ENCODE measurements at places on chromosomes 16 and 17.
A peak's percentile ranks its signal among the peaks of the same experiment; 100 is the strongest.

- no peak for DNase-seq
These were observed 125.9 kb downstream of the MAP2K6 start for GRCh38 chr17:69540356-69540755.

- DNase-seq = no peak
These were observed 132.9 kb downstream of the USP31 start for GRCh38 chr16:23016368-23016767.

DNA sequence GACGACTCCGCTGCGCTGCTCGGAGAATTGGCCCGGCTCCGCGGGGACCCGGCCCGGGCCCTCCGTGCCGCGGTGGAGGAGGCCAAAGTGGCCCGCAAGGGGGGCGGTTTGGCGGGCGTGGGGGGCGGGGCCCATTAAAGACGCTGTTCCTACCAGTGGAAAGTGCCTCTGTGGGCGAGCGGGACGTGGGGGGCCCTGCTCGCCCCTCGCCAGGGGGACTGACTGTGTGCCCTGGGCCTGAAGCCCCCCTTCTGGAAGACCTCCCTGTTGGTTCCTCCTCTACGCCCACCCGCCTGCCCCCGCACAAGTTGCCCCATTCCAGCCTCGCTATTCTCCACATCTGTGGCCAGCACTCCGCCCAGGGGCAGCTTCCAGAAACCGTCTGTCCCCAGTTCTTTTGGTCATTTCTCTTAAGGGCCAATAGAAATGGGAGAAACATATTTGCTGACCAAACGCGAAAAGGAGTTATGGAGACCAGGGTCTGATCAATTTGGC lies 1.9 kb upstream of the FGF11 start:
- DNase-seq = no peak

GRCh38 chr16:84055366-84055765 lies 12.8 kb upstream of the SLC38A8 start:
- no peak for DNase-seq

- no peak for DNase-seq
These were observed 49.9 kb upstream of the SREBF1 start for GRCh38 chr17:17886726-17887125.

DNA sequence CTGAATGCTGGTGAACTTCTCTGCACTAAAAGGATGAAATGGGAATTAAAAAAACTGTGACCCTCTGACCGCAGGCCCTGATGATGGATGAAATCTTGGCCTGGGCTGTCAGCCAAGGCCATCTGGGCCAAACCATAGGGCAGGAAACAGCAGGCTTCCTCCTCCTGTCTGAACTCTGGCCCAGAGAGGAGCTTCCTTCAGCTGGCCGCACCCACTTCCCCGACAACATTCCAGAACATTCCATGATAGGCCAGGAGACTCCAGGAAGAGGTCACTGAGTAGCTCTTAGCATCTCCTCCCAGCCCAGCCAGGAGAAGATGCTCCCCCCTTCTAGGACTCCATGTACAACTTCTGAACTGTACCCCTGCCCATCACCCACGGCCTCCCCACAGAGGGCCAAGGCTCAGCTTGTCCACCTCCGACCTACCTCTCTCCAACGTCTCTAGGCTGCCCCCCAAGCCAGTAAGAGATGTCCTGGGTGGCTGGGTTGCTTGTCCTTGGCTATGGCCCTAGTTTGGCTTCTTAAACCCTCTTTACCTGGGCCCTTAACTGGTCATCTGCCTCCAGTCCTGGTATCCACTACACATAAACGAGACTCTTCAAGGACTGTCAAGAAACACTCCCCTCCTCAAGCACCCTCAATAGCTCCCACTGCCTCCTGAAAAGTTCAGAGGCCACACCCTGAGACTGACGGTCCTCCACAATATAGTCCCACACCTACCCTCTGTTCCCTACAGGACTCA lies 1.7 kb downstream of the RPH3AL start:
- no peak for DNase-seq

GRCh38 chr17:47741793-47742145 lies 8.7 kb downstream of the TBX21 start:
- peak; percentile 22 for DNase-seq

- no peak for DNase-seq
These were observed 7.1 kb downstream of the GLYR1 start for GRCh38 chr16:4839942-4840341.

- DNase-seq = no peak
These were observed 35.5 kb downstream of the GAN start for GRCh38 chr16:81350306-81350615.

DNA sequence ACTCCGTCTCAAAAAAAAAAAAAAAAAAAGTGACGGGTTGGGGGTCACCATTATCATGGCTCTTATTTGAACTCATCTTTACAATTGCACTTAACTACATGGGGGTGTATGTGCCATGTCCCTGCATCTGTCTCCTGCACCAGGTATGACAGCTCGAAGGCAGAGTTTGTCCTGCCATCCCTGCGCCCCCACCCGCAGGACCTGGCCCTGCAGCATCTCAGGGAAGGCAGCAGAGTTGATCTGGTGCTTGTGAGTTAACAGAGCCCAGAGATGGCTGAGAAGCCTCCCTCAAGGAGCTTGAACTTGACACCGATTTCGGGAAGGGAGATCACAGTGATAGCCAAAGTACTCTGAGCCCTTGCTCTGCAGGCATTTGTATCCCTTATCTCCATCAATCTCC lies 44.8 kb downstream of the C16orf82 start:
- no peak for DNase-seq

DNA sequence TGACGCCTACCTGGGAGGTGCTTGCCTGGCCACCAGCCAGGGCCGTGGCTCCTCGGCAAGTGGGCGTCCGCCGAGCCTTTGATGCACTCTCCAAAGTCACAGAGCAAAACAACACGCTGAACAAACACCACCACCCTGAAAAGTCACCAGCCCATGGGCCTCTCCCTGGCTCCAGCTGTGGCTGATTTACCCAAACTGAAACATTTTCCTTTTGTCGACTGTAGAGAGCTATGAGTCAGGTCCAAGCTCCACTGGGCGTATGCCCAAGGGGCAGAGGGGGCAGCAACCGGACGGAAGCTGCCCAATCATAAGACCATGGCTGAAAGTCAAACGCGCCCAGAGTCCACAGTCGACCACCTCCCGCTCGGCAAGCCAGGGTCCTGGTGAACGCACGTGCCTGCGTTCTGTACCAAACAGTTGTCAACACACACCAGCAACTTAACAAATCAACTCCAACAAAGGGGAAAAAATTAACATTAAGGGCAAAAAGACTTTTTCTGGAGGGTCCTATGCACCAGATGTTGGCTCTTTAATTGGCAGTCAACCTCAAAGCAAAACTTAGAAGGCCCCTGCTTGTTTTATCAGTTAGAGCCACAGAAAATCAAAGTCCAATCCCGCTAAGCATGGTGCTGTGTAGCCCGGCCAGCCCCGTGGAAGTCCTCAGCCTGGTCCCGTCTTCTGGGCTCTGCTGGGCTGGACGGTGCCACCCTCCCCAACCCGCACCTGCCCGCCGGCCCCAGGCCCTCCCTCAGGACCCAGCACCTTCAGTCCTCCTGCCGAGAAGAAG lies 47.3 kb downstream of the TBC1D16 start:
- no peak for DNase-seq

DNA sequence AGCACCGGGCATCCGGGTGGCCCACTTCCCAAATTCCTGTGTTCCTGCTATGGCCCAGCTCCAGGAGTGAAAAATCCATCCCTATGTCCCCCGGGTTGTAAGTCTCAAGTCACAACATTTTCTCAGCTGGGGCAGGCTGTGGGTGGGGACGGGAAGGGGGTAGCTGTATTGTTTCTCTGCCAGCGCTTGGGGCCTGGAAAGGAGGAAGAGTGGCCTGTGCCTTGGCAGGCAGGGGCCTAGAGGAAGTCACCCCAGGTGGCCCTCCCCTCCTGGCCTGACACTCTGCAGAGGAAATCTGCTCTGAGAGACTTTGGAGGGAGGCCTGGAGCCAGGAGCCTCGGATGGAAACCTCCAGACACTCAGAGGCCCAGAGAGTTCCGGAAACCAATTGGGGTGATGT lies 10.6 kb upstream of the SCN4A start:
- DNase-seq = no peak

DNA sequence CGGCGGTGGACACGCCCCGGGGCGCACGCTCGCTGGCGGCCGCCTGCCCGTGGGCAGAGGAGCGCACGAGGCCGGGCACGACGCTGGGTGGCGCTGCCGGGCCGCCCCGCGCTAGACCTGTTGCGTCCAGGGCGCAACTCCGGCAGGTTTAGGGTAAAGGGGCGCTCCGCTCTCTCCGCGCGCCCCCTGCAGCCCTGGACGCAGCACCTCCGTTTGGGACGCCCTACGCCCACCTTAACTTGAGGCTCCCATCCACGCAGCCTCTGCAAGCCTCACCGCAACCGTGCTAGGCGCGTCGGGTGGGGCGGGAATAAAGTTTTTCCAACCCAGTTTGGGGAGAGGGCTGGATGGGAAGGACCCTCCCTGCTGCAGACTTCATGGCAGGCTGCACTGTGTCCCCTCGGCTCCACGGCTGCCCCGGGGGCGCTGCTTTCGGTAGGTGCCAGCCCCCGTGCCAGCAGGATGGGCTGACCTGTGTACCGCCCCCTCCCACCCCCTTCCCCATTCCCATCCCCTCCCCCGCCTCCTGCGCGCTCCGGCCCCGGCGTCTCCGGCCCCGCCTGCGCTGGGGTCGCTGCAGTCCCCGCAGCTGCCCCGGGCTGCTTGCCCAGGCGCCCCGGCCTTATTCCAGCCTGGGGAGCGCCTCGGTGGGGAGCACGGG lies at the start of gene SYT17:
SYT17 (plus strand) TSS at position 531 of the 661 bp plus-strand sequence. CDS start 407 bp downstream, outside the sequence.
- DNase-seq = no peak

- DNase-seq = no peak
These were observed 188.4 kb upstream of the NLRP1 start for GRCh38 chr17:5772720-5773119.

- DNase-seq = no peak
These were observed 255.9 kb downstream of the KATNIP start for GRCh38 chr16:27805828-27806351.

DNA sequence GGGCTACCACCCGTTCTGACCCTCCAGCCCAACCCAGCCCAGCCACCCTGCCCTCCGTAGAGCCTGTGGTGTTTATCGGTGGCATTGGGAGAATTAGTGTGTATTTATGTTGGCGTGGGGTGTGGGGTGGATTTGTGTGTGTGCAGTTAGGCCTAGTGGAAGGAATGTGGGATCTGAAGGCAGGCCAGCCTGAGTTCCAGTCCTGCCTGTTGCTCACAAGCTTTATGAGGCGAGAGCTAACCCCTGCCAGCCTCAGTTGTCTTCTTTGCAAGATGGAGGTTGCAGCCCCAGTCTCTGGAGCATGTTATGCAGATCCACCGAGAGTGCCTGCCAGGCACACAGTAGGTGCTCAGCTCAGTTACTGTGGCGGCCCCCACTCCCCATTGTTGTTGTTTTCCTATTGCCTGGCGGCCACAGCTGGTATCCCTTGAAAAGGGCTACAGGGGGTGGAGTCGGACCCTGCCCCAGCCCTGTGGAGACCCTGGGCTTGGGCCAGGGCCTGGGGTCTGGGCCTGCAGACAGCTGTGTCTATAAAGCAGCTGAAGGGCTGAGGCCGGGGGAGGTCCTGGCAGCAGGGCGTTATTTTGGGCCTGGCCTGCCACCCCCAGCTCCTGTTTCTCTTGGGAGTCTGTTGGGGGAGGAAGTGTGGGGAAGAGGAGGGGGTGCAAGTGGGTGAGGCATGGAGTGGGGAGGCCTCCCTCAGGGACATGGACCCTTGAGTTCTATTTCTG lies 5.1 kb downstream of the ERBB2 start:
- no peak for DNase-seq

- DNase-seq = no peak
These were observed 33.7 kb downstream of the TRIM25 start for GRCh38 chr17:56880133-56880532.

DNA sequence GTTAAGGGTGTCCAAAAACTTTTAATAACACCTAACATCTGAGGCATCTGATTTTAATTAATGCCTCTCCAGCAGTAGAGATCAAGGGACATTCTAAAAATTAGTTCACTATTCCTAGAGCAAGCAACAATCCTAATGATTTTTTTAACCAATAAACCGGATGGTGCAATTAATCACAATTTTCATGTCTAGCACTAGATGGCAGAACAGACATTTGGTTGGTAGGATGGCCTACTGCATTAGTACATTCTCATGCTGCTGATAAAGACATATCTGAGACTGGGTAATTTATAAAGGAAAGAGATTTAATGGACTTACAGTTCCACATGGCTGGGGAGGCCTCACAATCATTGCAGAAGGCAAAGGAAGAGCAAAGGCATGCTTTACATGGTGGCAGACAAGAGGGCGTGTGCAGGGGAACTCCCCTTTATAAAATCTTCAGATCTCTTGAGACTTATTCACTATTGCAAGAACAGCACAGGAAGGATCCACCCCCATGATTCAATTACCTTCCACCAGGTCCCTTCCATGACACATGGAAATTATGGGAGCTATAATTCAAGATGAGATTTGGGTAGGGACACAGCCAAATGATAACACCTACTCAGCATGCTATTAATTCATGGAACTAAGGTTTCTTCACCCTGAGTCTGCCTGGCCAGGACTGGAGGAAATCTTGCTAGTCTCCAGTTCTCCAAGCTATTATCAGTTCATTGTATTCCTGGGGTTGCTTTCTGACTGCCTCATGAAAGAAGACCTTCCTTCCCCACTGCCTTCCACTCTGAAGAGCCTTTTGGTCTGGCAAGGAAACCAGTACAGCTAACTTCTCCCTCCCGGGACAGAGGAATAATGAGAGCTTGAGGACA lies 24.8 kb downstream of the HS3ST3A1 start:
- no peak for DNase-seq

DNA sequence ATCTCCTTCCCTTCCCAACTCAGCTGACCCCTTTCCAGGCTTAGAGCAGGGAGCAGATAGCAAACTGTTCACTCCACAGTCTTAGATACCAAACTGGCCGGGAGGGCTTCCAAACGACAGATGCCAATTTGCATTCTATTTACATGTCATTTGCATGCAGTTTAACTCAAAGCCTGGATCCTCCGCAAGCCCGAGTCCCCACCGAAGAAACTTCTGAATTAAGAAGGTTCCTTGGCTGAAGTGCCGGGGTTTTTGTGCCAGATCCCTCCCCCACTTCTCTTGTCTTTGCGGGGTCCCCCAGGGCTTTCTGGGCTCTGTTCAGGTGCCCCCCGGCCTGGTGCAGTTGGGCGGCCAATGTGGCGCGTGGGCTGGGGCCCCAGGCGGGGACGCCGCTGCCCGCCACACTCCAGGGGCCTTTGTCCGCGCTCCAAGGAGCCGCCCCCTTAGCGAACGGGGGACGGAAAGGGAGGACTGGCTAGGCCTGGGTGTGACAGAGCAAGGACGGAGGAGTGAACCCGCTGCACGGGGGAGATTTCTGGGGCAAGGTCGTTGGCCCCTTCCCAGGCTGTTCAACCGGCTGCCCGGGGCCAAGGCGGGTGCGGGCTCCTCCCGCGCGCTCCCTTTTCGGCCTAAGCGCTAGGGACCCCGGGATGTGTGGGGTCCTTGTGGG lies 1.2 kb downstream of the GPRC5B start:
- DNase-seq = no peak

GRCh38 chr17:10803830-10804475 lies at the start of gene TMEM238L:
TMEM238L (minus strand) TSS chr17:10804099; CDS start chr17:10803963, 136 bp downstream.
- DNase-seq = no peak

- no peak for DNase-seq
These were observed 121.0 kb upstream of the NLRP1 start for GRCh38 chr17:5705081-5705875.

Data from T-helper 1 cell (primary cell).